ENCODE measurements at places on chromosomes 4 and X.

DNA sequence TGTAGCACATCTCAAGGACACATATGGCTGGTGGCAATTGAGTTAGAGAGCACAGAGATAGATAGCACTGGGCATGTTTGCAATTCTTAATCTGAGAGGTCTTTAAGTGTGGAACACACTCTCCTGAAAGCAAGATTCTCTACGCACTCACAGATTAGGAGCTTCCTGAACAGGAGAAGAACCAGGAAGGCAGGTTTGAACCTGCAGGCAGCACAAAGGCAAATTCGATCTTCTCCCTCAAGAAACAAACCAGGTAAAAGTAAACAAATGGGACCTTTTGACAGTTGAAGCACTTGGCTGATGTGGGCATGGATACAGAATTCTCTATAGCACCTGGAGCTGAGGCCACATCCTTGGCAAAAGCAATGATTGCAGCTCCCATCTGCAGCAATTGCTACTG lies 24.3 kb downstream of the HS3ST1 start:
- no peak for DNase-seq

- DNase-seq: no peak
Measured at GRCh38 chr4:169315530-169316343, 45.0 kb upstream of the SH3RF1 start.

- DNase-seq: no peak
Measured at GRCh38 chr4:141022111-141022695, 111.1 kb downstream of the RNF150 start.

- DNase-seq: no peak
Measured at GRCh38 chr4:125773931-125774330, 459.2 kb downstream of the FAT4 start.

- DNase-seq: peak; percentile 78
Measured at GRCh38 chr4:153466081-153466948, at the start of gene TMEM131L. Gene TMEM131L (plus strand): TSS chr4:153466360. CDS start chr4:153466398, 38 bp downstream.

GRCh38 chr4:61079976-61080375 lies 120.2 kb upstream of the ADGRL3 start:
- no peak for DNase-seq

DNA sequence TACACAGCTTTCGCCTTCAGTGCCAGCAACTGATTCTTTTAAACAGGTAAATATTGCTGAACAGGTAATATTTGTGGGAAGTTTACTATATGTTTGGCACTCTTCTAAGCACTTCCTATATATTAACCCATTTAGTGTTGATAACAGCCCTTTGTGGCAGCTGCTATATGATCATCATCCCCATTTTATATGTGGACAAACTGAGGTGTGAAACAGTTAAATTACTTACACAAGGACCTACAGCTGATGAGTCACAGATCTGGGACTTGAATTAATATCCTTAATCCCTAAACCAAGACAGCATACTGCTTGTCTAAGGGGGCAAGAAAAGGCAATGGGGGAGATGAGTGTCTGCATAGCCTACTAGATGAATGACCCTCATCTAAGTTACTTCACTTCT lies 2.9 kb downstream of the SMIM20 start:
- DNase-seq: no peak

- peak; percentile 75 for DNase-seq
Measured at GRCh38 chr4:156941940-156942548, 29.6 kb downstream of the PDGFC start.

GRCh38 chr4:176546975-176547374 lies 227.2 kb downstream of the SPCS3 start:
- no peak for DNase-seq

DNA sequence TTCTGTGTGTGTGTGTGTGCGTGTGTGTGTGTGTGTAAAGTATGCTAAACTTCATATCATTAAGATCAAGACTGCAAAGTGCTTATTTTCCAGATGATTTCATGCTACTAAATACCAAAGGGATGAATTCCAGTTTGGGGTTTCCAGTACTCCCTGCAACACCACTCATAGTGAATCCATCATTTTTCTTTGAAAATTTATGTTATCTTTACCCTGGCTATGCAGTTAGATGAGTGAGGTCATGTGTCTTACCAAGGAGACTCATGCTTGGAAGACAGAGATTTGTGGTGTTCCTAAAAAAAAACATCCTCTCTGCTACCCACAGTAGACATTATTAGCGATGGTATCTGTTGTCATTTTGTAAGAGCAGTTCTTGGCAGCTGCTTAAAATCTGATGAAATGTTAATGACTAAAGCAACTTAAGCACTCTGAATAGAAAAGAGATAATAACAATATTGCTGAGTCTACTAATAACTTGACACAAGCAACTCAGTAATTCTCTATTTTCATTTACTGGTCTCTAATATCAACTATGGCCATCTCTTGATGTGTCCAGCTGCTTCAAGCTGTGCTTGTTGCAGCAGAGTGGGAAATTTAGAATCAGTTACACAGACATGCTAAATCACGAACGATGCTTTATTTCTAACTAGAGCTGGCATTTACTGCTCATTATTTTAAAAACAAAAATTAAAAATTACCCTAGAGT lies 1953.0 kb upstream of the IGFBP7 start:
- no peak for DNase-seq

- DNase-seq: no peak
Measured at GRCh38 chr4:99986792-99987191, 36.7 kb upstream of the H2AZ1 start.

- DNase-seq: no peak
Measured at GRCh38 chrX:104282166-104282725, 27.5 kb upstream of the ESX1 start.

DNA sequence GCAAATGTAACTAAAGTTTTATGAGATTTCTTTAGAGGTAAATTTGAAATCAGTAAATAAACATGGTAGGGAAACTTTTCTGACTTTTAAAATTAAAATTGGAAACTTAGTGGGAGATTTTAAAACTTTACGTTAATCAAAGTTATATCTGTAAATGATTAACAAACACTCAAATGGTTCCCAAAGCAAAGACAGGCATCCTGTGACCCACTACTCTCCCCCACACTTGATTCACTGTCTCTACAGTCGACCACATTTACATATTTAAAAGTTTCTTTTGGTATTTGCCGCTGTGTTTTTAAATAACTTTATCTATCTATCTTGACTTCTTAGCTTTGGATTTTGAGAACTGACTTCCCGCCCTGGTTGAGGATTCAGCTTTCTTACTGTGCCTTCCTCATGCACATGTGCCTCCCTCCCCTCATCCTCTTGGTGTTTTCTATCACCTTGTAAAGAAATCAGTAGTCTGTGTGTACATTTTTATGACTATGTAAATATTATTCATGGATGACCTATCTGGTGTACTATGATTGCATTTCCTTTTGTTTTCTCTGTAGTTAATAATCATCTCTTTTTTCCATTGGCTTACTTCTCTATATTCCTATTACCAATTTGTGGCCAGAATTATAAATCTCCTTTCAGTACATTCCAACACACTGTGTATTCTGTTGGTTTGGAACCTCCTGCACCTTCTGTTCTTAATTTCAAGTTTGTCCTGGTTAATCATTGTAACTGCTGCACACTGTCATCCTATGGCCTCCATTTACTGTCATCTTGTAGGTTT lies 72.6 kb downstream of the WWC2 start:
- DNase-seq: no peak

Measured in COR-L47 (cell line).